Stimulated activated CD8-positive, alpha-beta memory T cell treated with anti-CD3 and anti-CD28 coated beads, Interleukin-7, amount 100 ng/mL, for 1 hour (primary cell): ENCODE measurements at places on chromosomes 4 and X.

DNA sequence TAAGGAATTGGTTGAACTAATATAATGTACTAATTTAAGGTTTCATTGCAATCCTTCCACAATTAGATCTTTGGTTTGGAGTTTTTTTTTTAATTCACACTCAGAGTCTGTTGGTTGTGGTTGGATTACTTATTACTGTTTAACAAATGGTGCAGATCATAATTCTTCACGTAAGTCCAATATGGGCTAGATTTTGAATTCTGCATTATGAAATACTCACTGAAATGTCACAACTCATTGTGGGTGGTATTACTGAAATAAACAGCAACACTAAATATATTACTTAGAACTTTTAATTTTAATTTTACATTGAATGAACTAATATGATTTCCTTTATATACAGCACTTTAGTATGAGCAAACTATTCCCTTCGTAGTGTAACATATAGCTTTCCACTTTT is 94.2 kb upstream of the MYOZ2 start:
- no peak for DNase-seq

- DNase-seq, result no peak
Observed at GRCh38 chrX:82775426-82775825, 732.7 kb upstream of the POU3F4 start.

DNA sequence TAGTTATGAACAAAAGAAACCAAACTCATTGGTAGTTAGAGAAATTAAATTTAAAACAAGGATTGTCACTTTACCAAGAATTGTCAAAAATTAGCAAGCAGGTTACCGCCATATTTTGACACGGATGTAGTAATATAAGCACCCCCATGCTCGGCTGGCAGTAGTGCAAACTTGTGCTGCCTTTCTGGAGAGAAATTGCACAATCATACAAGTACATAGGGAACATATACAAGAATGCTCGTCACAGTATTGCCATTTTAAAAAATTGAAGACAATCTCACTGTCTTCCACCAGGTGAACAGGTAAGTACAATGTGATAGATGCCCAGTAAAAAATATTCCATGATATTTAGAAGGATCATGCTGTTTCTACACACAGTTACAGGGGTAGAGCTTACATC is 55.6 kb upstream of the SLC39A8 start:
- DNase-seq, result no peak

DNA sequence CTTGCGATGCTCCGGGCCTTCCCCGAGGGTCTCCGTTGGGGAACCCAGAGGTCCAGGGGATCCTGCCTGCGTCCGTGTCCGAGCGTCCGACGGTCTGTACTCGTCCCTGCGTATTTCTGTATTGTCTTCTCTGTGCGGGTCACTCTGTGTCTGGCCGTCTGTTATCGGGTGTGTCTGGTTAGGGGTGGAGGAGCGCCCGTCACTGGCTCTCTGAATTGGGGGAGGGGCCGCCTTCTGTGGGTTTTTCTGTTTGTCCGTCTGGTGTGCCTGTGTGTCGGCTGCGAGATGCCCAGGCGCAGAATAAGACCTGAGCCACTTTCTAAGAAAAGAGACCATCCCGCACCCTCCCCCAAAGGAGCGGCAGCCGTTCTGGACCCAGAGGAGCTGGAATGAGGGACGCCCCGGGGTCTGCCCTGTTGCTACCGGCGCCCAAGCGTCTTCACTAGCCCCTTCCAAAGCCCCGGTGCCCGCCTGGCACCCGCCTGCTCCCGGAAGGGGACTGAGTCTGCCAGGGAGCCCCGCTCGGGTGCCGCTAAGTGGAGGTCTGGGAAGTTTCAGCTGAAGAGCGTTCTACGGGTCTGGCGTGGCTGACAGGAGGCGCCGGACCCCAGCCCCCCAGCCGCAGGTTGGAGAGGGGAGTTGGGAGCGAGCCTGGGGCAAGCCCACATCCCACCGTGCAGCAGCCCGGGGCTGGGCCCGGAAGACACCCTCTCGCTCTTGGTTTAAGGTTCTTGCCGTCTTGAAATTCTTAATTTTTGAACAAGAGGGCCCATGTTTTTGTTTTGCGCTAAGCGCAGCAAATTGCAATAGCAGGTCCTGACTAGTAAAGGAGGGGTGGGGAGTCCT is 1.0 kb upstream of the OTOP1 start:
- no peak for DNase-seq

DNA sequence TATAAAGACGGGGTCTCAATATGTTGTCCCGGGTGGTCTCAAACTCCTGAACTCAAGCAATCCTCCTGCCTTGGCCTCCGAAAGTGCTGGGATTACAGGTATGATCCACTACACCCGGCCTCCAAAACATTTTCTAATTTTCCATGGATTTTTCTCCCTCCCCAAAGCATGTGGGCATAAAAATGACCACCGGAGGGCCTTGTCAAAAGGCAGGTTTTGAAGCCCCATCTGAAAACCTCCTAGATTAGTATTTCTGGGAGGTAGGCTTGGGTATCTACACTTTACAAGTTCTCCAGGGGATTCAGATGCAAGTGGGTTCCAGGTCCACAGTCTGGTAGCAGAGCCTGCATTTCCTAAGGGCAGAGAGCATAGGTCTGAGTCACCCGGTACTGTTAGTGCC is 1.4 kb upstream of the GPR173 start:
- no peak for DNase-seq

DNA sequence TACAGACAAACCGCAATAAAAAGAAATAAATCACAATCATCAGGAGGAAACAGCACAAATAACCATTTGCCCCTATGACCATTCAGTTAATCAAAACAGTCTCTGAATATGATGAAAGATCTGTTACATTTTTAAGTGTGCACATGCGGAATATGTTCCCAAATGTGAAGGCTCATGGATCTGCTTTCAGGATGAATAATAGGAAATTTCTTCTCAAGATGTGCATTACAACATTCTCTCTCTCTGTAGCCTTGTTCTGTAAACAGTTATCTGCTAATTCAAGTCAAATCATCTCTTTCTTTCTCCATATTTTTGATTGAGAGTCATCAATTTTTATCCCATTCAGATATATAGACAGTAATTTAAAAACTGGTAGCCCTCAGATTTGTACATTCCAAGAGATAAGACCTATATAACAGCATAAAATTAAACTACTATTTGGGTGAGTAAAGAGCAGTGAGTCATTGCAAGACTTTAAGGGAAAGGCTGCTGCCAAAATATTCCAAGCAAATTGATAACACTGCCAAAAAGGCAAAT is 433.9 kb upstream of the ATOH1 start:
- DNase-seq, result no peak

DNA sequence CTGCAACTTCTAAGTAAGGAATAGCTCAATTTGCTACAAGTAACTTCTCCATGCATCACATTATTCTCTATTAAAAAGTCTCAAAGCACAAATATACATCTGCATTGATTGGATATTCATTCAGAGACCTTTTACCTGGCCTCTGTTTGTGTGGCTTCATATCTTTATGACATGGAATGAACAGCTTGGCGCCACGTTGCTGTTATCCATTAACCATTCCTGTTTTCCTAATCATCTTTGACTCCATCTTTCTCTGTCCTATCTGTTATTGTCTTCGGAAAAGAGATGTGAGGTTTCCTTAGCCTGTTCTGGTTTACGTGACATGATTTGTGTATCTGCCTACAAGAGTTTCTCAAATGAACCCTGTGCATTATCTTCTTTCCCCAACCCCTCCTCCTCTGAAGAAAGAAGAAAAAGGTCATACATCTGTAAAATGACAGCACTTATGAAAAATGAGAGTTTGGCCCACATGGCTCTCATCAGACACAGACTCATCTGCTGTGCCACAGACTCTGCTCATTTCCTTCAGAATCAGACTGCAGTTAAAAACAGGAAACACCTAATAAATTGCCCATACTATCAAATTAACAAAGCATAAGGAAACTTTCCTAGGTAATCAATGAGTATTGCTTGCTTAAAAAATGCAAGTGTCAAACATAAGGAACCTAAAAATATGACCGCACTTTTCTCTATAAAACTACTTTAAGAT is 347.6 kb upstream of the FAM241A start:
- DNase-seq, result no peak
